ENCODE measurements at places on chromosomes 12 and 14.

- no peak for DNase-seq
Observed at GRCh38 chr12:105916760-105917039, 222.1 kb downstream of the NUAK1 start.

GRCh38 chr12:75345531-75345930 lies 11.1 kb downstream of the GLIPR1L1 start:
- DNase-seq, result no peak

GRCh38 chr12:3002646-3003045 lies 43.4 kb downstream of the TEAD4 start:
- DNase-seq, result no peak

DNA sequence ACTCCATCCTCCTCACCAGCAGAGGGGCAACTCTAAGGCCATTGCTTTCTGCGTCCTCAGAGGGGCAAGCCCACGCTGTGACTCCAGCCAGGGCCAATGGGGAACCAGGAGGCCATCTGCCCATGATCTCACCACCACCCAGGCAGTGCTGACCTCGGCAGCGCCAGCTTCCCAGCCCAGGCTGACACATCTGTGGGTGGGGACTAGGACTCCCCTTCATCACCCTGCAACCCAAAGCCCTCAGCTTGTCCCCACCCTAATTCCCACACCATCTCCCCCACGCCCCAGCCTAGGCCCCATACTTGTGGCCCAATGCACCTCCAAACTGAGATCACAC lies 58.6 kb downstream of the VWF start:
- DNase-seq, result no peak

- DNase-seq, result no peak
Observed at GRCh38 chr12:47744005-47744651, 14.6 kb downstream of the RAPGEF3 start.

GRCh38 chr14:54890788-54891187 lies 11.8 kb downstream of the GCH1 start:
- no peak for DNase-seq

DNA sequence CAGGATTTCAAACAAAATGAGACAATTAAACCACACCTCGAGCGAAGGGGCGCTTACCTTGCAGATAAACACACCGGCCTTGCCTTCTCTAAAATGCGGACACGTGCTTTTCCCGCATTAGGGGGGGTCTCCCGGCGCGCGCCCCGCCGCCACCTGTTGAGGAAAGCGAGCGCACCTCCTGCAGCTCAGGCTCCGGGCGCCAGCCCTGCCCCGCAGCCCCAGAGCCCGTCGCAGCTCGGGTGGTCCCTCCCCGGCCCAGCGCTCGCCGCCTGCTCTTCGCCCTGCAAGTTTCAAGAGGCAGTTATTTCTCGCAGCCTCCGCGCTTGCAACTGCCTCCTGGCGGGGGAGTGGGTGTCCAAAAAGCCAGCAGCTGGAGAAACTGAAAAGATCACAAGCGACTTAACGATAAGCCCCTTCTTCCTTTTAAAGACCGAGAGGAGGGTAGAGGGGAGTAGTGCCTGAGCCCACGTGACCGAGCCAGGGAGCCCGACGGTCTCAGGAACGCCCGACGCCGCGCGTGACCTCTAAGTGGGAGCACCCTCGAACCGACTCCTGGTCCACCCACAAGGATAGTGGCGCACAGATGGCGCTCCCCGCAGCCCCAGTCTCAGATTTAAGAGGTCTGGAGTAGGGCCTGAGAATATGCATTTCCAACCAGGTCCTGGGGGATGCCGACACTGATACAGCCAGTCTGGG lies at the start of gene ESR2:
Gene ESR2 (minus strand): TSS at position 396 of the 696 bp plus-strand sequence. CDS start 11,386 bp downstream, outside the sequence.
- peak; percentile 30 for DNase-seq

GRCh38 chr14:58697266-58697929 lies 59.6 kb downstream of the DACT1 start:
- DNase-seq, result no peak

DNA sequence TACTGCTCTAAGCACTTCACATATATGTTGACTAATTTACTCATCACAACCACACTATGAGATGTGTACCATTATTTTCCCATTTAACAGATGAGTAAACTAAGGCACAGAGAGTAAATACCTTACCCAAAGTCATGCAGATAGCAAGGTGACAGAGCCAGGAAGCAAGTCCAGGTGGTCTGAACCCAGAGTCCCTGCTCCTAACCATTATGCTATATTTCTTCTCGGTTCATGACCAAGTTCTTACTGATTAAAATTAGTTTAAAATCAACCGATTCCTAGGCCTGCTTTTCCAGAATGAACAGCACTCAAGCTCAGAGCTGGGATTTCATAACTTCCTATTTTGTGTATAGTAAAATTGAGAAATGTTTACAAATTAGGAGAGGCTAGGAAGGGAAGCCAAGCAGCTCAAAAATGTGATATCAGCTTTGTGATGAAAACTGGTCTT lies 85.5 kb upstream of the EGLN3 start:
- no peak for DNase-seq

- no peak for DNase-seq
Observed at GRCh38 chr12:42728287-42728686, 138.7 kb upstream of the PRICKLE1 start.

GRCh38 chr12:8226355-8226754 lies 1.1 kb downstream of the FAM90A1 start:
- no peak for DNase-seq

DNA sequence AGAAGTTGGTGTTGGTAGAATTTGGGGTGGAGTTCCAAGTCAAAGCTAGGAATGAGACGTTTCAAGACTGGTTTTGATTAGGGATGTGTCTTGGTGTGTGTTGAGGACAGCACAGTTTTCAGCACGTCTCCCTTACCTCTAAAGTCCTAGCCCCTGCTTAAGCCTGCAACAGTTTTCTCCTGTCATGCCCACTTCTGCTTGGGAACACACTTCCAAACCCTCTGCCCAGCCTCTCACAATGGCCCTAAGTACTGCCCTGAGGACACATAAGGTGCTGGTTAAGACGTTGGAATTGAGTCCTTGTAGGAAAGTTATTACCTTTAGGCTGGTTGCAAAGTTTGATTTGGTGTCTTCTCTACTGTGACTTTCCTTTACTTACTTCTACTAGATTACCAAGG lies 710 bp upstream of the BMAL2 start:
- no peak for DNase-seq

DNA sequence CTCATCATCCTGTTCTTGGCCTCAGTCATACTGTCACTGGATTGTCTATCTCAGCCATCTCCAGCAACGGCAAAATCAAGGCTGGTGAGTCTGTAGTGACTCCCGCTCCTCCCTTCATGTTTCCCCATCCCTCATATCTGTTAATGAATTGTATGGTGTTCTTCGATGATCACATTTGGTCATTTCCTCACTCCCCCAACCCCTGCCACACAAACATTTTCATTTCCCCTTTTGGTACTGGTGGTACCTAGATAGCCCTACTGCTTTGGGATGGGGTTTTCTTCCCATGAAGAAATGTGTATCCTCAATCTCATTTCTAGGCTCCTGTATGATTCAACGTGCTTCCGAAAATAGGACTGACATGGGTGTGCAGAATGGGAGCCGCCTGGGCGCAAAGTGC lies 2.7 kb upstream of the KLHL33 start:
- DNase-seq, result no peak

- no peak for DNase-seq
Observed at GRCh38 chr14:94213021-94213420, 38.9 kb downstream of the PPP4R4 start.

GRCh38 chr12:48696626-48697025 lies 14.6 kb upstream of the KANSL2 start:
- DNase-seq, result no peak

GRCh38 chr12:66092559-66093269 lies 37.8 kb downstream of the LLPH start:
- no peak for DNase-seq

DNA sequence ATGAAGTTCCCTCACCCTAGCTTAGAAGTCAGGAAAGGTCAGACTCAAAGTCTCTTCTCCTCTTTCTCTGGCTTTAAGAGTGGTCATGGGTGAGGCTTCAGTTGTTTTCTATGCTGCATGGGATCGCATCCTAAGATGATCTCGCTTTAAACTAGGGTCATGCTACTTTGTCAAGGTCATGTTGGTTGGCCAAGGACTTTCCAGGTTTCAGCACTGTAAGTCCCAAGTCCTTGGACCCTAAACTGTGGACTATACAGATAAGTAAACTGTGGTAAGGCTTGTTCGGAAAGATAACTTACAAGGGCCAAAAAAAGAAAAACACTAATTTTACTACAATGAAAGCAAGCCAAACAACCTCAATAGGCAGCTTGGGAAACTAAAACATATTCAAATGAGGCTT lies 17.4 kb downstream of the HAL start:
- no peak for DNase-seq

DNA sequence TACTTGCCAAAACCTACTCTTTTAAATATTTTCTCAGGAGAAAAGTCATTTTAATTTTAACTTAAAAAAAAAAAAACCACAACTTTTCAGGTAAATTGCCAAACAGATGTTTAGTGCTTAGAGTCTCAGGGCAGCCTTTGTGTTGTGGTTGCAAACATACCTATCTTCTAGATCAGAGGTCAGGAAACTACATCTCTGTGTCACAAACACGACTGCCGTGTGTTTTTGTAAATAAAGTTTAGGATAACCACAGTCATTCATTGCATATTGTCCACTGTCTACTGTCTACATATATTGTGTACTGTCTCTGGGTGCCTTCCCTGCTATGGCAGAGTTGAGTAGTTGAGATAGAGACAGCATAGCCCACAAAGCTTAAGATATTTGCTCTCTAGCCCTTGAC lies 48.9 kb downstream of the DYRK2 start:
- DNase-seq, result no peak

DNA sequence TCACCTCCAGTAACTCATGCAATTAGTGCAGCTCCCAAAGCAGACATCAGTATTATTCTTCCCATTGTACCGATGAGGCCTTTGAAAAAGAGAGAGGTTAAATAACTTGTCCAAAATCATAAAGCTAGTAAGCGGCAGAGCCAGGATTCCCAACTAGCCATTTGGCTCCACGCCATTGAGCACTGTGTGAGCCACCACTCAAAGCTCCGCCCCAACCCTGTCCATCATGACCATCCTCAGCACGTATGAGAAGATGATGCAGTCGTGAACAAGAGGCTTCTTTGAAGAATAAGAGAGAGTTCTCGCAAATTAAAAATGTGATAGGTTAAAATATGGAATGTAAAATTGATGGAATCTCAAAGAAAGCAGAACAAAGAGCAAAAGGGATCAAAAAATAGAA lies 14.6 kb downstream of the CLMN start:
- DNase-seq, result no peak

GRCh38 chr12:122021193-122021821 lies 377 bp upstream of the BCL7A start:
- DNase-seq, result peak; percentile 38

DNA sequence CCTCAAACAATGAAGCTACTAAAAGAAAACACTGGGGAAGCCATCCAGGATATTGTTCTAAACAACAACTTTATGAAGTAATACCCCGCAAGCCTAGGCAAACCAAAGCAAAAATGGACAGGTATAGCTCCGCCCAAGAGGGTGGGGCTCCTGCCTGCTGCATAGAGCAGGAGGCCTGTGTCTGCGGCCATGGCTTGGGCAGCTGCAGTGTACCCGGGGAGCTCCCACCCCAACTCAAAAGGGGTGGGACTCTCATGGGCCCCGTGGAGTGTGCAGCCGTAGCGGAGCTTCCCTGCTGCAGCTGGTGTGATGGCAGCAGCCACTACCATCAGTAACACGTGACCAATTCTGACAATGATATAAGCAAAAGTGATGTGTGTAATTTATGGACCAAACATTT lies 264.2 kb upstream of the KITLG start:
- DNase-seq, result no peak

DNA sequence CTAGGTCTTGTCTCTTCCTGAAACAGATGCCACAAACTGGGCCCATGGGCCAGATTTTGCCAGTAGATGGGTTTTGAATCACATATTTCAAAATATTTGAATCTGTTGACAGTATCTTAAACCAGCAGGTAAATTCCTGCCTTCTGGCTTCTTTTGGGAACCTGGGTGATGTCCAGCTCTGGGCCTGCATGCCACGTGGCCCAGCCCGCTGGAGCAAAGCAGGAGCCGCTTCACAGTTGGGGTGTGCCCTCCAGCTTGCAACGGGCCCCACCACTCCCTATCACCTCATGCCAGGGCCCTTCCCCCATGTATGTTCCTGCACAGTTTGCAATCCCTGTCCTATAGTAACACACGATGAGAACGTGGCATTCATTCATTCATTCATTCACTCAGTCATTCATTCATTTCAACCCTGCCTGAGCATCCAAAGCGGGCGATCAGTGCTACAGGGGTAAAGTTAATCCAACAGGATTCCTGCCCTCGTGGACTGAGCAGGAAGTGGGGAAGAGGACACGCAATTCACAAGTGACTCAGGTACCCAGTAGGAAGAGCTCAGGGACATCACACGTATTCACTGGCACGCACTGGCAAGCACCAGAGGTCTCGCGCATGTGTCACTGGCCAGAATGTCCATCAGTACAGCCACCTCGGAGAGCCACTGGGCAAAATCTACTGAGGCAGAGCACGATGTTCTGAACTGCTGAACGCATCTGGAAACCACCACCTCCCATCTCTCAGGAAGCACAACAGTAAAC lies 27.8 kb downstream of the SCARB1 start:
- no peak for DNase-seq

DNA sequence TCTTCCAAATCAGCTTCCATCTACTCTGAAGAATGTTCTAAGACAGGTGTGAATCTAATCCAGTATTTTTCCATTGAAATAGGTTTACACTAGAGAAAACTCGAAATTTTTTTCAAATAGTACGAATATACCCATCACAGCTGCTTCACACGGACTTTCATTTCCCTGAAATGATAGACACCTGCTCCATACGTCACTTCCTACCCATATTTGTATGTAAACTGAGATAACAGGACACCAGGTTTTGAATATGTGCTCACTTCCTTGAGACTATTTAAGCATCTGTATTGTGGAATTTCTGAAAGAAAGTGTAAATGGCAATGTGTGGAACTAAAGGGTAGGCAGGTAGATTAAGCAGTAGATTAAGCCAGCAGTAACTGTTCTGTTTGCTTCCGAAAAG lies 13.4 kb upstream of the ITPR2 start:
- no peak for DNase-seq

DNA sequence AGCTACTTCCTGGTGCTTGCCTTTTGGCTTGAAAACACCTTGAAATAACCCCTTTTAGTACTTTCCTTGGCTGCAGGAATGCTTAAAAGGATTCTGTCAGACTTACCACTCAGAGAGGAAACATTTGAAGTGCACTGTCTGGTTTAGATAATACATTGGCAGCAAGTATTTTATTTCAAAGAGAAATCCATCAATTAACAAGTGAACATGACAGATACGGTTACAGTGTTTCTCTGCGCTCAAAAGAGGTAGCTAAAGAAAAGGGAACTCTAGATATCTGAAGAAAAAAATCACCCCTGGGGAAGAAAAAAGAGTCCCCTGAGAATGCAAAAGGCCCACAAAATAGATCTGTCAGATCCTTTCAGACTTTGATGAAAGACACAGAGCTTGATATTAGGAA lies 421.9 kb downstream of the LRFN5 start:
- DNase-seq, result no peak

DNA sequence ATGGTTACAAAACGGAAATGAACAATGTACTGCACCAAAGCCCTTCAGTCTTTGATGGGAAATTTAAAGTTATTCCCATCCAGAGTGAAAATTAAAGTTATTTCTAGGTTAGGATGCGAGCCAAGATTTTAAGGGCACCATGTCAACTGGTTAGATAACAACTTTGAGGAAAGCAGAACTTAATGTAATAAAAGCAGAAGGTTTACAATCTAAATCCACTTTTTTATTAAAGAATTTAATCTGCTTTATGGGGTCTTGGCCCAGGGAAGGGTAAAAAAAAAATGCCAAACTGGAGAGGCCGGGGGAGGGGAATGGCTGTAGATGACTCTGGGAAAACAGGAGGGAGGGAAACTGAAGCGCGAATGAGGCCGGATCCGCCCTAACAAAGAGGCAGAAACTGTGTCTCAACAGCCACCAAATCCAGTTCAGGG lies 108.2 kb upstream of the ATF7IP start:
- DNase-seq, result no peak

GRCh38 chr12:53201639-53202038 lies 5.4 kb downstream of the ITGB7 start:
- no peak for DNase-seq
